NCI-H146 (cell line): ENCODE measurements at places on chromosomes 1 and 21.

DNA sequence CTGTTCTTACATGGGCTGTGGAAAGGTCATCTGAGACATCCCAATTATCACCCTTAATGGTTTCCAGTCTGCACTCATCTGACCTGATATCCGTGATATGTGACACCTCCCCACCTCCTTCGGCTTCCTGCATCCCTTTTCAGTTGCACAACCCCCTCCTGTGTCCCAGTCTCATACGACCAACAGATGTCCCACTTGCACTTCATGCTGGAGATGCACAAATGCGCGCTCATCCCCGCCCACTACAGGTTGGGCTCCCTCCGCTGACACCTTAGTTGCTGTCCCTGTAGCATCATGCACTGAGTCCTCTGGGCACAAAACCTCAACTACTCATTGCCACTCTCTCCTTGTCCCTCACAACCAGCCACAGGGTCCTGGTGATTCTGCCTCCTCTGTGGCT lies 94.4 kb downstream of the MIS18A start:
- DNase-seq: peak; percentile 85

GRCh38 chr21:45078877-45079281 lies 4.5 kb downstream of the ADARB1 start:
- DNase-seq: no peak

- peak; percentile 82 for DNase-seq
These were observed 17.4 kb downstream of the SFT2D2 start for GRCh38 chr1:168243198-168243597.

GRCh38 chr1:180636138-180636537 lies 4.3 kb downstream of the XPR1 start:
- DNase-seq: no peak

DNA sequence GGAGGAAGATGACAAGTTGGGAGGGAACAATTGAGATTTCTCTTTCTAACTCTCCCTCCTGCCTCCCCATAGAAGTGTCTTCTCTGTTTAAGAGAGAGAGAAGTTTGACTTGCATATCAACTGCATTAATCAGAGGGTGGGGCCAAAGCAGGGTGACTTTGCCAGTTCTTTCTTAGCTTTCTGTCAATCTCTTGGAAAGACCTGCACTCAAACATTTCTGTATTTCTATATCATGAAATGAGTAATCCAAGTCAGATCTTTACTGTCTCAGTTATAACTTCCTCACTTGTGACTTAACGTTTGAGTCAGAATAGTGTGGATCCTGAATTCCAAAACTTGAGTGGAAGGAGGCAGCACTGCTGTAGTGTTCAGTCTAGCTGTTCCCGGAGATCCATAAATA lies 180.8 kb upstream of the KCNK2 start:
- DNase-seq: no peak

- no peak for DNase-seq
These were observed 23.2 kb downstream of the ATP8B2 start for GRCh38 chr1:154348429-154349076.

- no peak for DNase-seq
These were observed 75.8 kb upstream of the WNT4 start for GRCh38 chr1:22218618-22219250.

- DNase-seq: no peak
These were observed 201.6 kb downstream of the PTPRU start for GRCh38 chr1:29437946-29438345.

DNA sequence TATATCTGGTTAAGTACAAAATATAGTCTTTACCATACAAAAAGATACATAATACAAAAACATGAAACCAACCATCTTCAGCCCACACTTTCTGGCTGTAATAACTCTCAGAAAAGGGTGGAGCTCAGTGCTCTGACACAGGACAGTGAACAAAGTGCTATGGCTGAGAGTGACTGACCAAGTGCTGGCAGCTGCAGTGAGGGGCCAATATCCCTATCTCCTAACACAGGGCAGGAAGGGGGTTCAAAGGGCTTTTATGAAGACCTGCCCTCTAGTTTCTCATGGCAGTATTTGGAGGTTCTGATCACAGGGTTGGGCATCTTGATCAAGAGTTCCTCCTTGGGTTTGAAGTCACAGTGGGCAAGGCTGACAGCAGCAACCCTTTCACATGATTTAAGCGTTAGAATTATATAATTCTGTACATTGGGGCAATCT lies 3.9 kb downstream of the TXNIP start:
- DNase-seq: no peak

- DNase-seq: peak; percentile 36
These were observed 70.6 kb downstream of the GADD45A start for GRCh38 chr1:67755619-67756018.

DNA sequence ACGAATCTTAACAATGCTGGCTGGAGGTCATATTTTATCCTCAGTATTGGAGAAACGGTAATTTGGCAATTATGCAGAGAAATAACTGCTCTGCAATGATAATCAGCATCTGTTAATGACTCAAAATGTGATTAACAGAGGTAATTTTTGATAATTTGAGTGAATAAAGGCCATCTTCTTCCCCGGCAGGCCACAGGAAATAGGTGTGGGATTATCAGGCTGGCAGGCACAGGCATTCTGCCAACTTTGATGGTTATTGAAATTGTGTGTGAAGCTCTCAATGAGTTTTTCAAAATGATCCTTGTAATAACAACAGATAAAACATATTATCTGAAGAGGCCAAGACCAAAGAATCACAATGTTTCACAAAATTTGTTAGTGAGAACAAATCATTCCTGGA lies 309.0 kb downstream of the PTGER3 start:
- DNase-seq: peak; percentile 68

DNA sequence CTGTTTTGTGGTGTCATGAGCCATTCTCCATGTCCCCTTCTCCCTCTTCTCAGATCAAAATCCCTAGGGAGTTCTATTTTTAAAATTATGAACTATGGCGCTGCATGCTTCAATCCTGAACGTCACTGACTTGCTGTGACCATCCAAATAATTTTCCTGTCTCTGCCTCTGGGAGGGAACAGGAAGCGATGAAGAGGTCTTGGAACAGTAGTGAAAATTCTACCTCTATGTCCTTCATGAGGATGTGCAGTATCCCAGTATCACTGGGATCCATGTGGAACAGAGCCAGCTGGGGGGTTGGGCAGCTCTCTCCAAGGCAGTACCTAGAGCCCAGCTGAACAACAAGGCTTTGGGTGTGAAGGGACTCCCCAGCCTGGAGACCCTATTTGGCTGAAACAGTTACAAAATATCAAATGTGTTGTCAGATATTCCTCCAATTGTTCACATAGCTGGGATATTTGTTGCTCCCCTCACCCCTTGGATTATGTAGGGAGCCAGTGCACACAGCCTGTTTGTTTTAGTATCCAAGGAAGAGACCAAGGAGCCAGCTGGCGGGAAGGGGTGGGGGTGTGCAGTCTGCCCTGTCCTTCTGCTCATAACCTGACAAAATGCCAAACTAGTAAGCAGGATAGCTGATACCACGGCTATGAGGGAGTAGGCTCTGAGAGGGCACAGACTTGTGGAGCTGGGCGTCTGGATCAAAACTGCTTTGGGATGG lies 7.6 kb downstream of the DCLRE1B start:
- DNase-seq: no peak

DNA sequence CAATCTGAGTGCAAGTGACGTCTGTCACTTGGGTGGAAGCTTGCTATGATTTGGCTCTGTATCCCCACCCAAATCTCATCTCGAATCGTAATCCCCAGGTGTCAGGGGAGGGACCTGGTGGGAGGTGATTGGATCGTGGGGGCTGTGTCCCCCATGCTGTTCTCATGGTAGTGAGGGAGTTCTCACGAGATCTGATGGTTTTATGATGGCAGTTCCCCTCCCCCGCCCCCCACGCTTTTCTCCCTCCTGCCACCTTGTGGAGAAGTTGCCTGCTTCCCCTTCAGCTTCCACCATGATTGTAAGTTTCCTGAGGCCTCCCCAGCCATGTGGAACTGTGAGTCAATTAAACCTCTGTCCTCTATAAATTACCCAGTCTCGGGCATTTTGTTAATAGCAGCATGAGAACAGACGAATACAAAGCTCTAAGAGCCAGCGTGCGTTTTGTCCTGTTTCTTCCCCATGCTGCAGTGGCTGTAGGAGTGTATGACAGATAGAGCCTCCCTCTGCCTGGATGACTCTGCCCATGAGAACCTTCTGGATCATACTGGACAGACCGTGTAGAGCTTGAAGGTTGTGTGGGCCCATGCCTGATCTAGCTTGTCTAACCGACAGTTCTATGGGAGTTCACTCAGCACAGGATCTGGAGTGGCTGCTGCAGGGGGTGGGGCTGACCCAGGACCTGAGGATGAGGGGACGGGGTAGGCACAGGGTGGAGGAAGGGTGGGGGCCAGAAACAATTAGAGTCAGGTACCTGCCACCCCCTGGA lies 139.7 kb upstream of the ERRFI1 start:
- no peak for DNase-seq

DNA sequence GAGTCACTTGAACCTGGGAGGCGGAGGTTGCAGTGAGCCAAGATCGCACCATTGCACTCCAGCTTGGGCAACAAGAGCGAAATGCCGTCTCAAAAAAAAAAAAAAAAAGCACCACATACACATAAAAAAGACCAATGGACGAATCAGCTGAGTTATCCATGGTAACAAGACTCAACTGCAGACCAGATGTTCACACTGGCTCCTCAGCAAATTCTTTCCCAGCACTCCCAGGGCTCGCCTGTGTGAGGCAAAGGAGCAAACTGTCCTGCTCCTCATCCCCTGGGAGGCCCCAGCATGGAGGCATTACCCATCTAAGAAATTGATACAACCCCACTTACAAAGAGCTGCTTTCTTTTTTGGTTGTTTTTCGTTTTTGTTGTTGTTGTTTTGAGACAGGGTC lies 3.1 kb downstream of the TMEM234 start:
- DNase-seq: no peak

- no peak for DNase-seq
These were observed 52.4 kb upstream of the CCDC190 start for GRCh38 chr1:162913345-162913744.

DNA sequence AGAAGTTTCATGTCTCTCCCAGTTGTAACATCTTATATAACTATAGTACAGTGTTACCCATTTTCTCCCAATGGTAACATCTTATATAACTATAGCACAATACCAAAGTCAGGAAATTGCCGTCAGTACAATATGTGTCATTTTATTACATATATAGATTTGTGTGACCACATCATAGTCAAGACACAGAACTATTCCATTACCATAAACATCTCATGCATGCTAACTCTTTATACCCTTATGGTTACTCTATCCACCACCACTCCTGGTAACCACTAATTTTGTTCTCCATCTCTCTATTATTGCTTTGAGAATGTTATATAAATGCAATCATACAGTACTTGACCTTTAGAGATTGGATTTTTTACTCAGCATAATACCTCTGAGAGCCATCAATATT lies 120.7 kb downstream of the BACH1 start:
- DNase-seq: no peak

DNA sequence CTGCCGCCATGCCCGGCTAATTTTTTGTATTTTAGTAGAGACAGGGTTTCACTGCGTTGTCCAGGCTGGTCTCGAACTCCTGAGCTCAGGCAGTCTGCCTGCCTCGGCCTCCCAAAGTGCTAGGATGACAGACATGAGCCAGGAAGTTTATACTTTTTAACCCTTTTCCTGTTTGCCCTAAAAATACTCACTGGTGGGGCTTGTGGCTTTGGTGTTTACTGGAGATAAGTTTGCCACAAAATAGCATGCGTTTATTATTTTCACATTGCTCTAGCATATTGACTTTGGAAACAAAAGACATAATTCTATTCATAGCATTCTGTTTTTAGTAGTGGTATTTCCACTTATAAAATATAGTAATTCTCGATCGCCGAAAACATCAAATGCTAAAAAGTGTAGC lies 19.8 kb upstream of the GTF2B start:
- no peak for DNase-seq

GRCh38 chr21:44823179-44823660 lies 5.4 kb upstream of the SUMO3 start:
- DNase-seq: no peak

DNA sequence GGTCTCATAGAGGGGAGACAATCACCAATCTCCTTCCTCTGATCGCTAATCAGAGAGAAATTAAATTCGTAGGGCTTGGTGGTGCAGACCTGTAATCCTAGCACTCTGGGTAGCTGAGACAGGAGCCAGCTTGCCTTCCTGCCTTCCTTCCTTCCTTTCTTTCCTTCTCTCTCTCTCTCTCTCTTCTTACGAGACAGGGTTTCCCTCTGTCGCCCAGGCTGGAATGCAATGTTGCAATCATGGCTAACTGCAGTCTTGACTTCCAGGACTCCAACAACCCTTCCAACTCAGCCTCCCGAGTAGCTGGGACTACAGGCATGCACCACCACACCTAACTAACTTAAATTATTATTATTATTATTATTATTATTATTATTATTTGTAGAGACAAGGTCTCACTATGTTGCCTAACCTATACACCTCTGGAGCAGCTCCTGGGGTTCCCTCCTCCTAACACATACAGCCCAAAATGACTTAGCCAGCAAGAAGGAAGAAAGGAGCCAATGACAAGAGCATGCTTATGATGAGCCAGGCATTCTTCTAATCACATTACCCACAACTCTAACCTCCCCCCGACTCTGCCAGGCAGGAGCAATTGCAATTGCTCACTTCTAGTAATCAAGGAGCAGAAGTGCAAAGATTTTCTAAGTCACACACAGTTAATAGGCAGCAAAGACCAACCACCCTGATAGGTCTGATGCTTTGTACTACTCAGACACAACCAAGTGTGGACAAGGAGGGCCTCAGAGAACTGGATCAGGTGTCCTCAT lies 105.4 kb upstream of the F3 start:
- no peak for DNase-seq

- no peak for DNase-seq
These were observed 243.6 kb downstream of the TM2D1 start for GRCh38 chr1:61481315-61481715.

- DNase-seq: no peak
These were observed 217.8 kb downstream of the NCAM2 start for GRCh38 chr21:21216047-21216446.

DNA sequence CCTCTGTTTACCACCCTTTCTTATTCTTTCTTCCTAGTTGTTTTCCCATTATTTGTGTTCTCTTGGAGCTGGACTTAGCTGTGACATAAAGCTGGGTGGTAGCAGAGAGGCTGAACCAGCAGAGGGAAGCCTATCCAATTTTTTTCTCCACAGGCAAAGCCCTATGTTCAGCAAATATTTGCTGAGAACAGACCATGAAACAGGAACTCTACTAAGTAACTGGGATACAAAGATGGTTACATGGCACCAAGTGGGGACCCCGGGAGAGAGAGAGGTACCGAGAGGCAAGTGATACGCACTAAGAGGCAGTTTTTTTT lies 6.6 kb downstream of the CFAP141 start:
- no peak for DNase-seq

DNA sequence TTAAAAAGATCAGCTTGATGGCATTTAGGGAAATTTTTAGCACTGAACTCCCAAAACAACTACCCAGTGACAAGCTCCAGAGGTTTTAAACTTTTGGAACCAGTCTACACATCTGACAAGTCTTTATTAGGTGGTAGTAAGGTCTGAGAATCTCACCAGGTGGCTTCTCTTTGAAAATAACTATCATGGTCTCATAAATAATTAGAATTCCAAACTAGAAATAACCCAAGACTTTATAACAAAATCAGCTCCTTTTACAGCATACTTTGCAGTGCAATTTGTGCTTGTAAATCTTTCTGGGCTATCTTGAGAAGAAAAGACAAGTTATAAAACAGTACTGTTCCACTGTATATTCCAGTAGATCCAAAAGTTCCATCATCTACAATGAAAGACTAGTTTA lies 108.7 kb downstream of the LTN1 start:
- no peak for DNase-seq
